ENCODE measurements at places on chromosomes 12 and 14.

DNA sequence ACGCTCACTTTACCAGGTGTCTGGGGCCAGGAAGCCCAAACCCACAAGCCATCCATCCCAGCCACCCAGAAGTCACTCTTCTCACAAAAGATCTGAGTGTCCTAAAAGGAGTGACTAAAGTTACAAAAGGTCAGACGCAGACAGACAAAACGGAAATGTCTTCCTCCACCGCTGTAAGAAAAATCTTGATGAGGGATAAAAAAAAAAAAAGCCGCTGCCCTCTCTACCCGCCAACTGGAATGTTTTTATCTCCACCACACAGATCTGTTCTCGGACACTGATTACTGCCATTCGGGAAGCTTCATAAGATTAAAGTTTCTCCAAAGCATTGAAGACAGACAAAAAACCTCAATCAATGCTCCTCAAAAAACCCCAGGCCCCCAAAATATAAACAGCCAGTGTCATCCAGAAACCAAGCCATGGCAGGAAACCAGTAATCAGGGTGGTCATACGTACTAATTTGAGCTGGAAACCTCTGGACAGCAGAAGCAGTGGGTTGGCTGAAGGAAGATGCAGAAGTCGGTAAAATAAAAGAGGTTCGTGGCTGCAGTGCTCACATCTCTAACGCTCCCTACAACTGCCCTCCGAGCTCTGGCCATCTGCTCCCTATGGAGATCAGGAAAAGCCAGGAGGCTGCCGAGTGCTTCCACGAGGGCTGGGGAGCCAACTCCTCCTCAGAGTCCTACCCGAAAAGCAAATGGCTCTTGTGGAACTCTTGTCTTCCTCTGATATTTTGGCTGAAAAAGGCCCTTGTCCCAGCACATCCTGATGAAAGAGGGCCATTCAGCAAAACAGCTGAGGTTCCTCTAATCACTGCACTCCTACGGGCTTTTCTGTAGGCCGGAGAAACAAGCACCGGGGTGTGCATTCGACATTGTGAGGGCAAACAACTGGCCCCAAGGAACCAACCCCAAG, 30.3 kb downstream of the SSH1 start:
- DNase-seq = no peak

- peak; percentile 99 for DNase-seq
These were observed at the start of gene ISCU for GRCh38 chr12:108562348-108563135. TSS of gene ISCU (plus strand) at chr12:108562596. CDS start at chr12:108562623, 27 bp downstream.

DNA sequence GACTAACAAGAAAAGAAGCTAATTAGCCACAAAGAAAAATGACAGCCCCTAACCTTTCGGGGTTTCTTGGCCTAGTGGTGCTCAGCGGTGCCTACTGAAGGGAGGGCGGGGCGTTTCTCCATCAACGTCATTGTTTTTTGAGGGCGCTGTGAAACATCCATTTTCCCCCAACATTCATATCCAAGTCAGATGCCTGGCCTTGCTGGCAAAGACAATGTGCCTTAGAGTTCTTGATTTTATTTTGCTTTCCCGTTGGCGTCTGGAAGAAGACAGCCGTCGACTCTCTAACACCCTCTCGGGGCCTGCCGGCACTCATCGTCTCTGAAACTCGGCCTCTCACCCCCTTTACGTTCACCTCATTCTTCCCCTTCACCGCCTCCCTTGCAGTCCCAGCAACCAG, 154.5 kb downstream of the PHETA1 start:
- no peak for DNase-seq

DNA sequence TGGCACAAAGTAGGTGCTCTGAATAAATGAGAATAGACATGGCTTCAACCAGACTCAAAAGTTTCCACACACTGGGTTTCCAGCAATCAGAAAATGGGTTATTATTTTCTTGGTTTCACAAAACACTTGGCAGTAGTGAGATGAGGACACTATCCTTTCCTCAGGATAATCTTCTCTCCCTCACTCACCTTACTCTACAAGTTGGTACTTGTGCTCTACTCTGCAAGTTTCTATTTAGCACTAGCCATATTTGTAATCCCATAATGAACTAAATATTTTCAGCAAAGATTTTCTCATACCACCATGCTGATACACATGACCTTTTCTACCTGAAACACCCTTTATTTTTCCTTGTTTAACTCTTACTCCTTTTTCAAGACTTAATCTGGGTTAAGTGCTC, 137.7 kb downstream of the FOXA1 start:
- DNase-seq = no peak

- DNase-seq = no peak
These were observed 37.3 kb downstream of the PTGER2 start for GRCh38 chr14:52351233-52352060.

- no peak for DNase-seq
These were observed 169.2 kb upstream of the HMGA2 start for GRCh38 chr12:65655074-65655493.

GRCh38 chr14:71758229-71758951, 173.8 kb upstream of the RGS6 start:
- DNase-seq = no peak

GRCh38 chr14:79544698-79545070, 666.6 kb downstream of the DIO2 start:
- DNase-seq = no peak

GRCh38 chr14:92980866-92981265, 57.9 kb downstream of the CHGA start:
- DNase-seq = no peak

DNA sequence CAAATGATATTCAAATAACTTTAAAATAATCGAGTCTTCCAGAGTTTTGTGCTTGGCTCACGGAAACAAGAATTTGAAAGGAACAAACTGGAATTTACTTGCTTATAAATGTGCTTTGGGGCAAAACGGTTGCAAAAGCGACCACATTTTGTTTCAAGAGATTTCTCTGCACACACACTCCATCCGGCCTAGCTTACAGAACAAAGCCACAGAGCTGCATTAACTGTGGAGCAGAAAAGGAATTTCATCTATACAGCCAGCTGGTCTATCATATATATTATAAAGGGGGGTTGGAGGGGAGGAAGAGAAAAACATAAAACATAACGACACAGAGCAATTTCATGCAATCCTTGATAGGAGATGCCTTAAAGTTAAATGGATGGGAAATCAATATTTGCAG, 153.0 kb downstream of the MYRFL start:
- no peak for DNase-seq
